ENCODE measurements at places on chromosomes 2 and 18. TPM values are rescaled to one million over a fixed set of nuclear protein-coding genes. Genes with fewer than 3 reads are reported as not detected.

- no peak for DNase-seq
Observed at GRCh38 chr2:7609556-7609955, 692.3 kb downstream of the RNF144A start.

AQP4 gene
- not detected for total RNA-seq

GRCh38 chr2:225895126-225895525 is 495.6 kb downstream of the NYAP2 start:
- DNase-seq: no peak

DNA sequence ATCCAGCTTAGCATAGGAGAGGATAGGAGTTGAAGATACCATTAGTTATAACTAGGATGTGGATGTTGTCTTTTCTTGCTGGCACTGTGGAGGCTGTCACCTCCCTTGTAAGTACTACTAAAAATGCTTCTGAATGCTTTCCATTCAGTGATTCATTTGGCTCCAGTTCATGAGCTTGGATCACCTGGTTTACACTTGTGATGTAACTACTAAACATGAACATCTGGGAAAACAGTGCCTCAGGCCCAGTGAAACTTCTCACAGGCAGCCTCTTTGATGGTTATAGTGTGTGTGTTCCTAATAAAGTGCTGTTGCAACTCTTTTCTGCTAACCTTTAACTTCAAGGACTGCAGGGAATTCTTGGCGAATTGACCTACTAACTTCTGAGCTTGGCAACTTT is 13.0 kb upstream of the SLC9A2 start:
- peak; percentile 90 for DNase-seq

DNA sequence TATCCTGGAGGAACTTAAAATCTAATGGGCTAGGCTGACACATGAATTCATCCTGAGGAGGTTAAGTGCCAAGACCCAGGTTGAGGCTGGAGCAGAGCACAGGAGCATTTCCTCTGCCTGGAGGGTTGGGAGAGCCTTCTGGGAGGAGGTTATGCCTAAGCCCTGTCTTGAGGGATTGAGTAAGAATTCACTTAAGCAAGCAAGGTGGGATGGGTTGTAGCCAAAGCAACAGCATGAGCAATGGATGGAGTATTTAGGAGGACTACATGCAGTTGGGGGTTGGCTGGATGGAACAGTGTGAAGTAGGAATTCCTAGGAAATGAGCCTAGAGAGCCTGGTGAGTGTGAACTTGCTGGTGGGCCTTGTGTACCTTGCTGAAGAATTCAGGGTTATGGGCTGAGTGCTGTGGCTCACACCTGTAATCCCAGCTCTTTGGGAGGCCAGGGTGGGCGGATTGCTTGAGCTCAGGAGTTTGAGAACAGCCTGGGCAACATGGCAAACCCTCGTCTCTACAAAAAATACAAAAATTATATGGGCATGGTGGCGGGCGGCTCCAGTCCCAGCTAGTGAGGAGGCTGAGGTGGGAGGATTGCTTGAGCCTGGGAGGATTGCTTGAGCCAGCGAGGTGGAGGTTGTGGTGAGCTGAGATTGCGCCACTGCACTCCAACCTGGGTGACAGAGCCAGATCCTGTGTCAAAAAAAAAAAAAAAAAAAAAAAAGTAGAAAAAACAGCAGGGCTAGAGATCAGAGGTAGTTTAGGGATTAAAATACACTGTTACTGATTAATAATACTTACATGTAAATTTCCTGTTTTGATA is 22.2 kb downstream of the TANC1 start:
- DNase-seq: peak; percentile 98

- DNase-seq: no peak
Observed at GRCh38 chr2:223599640-223600380, 2.4 kb downstream of the SCG2 start.

SNORC gene
- total RNA-seq: 8.2 TPM

Data from MCF 10A (cell line).